Type B pancreatic cell (in vitro differentiated cells): ENCODE measurements at places on chromosomes 6 and 20. TPM values are rescaled to one million over a fixed set of nuclear protein-coding genes. Genes with fewer than 3 reads are reported as not detected.

The ULBP3 gene
- 4.4 and 12.4 TPM in 2 replicates for total RNA-seq

The HBS1L gene
- 55.8 and 71.0 TPM in 2 replicates for total RNA-seq

The LCA5 gene
- total RNA-seq, result 8.8 and 11.3 TPM in 2 replicates

GRCh38 chr6:160419488-160419887 lies 71.3 kb downstream of the SLC22A3 start:
- DNase-seq, result no peak

DNA sequence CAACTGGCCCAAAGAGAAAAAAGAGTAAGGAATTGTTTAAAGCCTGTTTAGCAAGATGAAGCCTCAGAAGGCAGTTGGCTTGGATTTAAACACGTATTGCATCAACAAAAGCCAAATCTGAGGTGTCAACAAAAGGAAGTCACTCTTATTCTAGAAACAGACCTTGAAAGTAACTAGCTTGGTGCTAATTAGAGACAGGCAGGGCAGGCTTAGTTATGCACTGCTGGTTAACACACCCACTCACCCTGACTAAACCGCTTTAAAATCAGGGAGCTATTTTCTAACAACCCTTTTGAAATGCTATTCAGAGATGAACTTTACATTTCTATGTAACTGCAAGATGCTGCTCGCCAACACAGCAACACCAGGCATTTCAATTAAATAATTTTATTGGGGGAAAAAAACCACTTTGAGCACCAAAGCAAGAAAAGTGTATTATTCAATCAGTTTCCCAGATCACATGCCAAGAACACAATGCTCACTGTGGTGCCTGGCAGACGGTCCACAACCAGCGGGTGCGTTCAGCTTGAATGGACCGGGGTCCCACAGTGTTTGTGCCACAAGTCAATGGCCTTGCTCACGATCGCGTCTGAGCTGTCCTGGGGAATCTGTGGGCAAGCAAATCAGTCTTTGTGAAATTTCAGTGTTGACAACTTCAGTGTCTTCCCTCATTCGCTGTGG lies 23.6 kb downstream of the TBC1D7 start:
- DNase-seq, result no peak
